ENCODE measurements at places on chromosomes 5 and 9.
A peak's percentile ranks its signal among the peaks of the same experiment; 100 is the strongest.

GRCh38 chr9:74147906-74148305, 349.2 kb upstream of the RORB start:
- no peak for DNase-seq

- no peak for DNase-seq
Measured at GRCh38 chr5:1517838-1518237, 5.9 kb downstream of the LPCAT1 start.

- DNase-seq: peak; percentile 67
Measured at GRCh38 chr5:172496671-172497371, 42.5 kb upstream of the SH3PXD2B start.

DNA sequence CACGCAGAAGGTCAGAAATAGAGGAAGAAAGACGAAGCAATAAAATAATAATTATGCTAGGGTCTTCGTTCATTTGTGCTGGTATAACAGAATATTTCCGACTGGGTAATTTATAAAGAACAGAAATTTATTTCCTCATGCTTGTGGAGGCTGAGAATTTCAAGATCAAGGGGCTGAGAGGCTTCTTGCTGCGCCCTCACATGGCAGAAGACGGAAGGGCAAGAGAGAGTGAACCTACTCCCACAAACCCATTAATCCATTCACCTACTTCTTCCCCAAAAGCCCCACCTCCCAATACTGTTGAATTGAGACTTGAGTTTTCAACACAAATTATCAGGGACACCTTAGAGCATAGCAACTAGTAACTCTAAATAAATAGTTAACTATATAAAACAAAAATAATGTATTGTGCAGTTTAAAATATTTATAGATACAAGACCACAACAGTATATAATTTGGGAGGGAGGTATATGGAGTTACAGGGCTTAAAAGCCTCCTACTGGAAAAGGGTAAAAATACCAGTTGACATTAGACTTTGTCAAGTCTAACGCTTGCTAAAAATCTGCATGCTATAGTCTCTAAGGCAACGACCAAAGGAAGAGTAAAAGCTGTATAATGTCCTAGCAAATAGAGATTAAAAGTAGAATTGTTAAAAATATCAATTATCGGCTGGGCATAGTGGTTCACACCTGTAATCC, 40.3 kb upstream of the NAA35 start:
- DNase-seq: peak; percentile 17

GRCh38 chr9:121500165-121500478, 478 bp upstream of the GGTA1 start:
- DNase-seq: no peak

- DNase-seq: no peak
Measured at GRCh38 chr5:177397875-177398390, 2.5 kb downstream of the PFN3 start.

DNA sequence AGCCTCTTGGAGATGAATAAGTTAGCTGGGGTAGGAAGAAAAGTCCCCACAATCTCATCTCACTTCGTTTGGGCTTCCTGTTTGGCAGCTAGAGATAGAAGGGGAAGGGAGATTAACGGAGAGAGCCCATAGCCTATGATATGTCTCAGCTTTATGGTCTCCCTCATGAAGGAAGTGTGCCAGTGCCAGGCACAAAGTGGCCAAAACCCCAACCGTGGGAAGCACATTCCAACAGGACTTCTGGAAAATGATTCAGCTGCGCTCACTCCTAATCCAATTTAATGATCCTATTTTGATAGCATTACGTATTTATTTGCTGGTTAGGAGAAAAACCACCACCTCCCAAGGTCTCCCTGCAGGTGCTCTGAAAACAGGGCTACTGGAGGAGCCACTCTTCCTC, 303.1 kb upstream of the CLINT1 start:
- no peak for DNase-seq

GRCh38 chr5:16485656-16486055, 20.1 kb upstream of the ZNF622 start:
- no peak for DNase-seq

DNA sequence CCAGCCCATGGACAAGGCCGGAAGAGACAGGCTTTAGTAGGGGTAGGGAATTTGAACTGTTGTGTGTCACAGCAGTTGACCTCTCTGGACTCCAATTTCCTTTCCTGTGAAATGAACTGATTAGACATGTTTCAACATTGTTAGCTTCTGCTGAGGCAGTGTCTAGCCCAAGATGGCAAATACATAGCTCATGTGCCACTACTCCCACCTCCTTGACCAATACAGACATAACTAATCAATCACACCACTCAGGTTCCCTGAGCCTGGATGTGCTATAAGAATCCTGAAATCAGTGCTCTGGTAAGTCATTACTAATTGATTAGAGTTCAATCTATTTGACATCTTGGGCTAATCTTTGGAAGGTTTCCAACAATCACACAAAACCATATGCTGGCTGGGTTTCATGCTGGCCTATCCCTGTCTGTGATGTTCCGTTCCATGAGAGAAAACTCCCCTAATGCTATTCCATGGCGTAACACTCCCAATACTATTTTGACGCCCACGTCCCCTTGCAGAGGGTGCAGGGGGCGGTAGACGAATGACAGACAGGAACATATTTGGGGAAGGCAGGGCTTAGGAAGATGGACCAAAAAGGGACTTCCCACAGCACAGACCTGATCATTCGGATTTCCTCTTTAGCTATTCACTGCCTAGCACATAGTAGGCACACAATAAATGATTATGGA, 95.2 kb downstream of the PDE6A start:
- no peak for DNase-seq

GRCh38 chr5:92544036-92544435, 1037.0 kb downstream of the NR2F1-AS1 start:
- no peak for DNase-seq

- DNase-seq: no peak
Measured at GRCh38 chr5:59500014-59500413, 393.5 kb downstream of the PDE4D start.

- no peak for DNase-seq
Measured at GRCh38 chr9:684941-685340, 156.6 kb upstream of the DMRT1 start.

- DNase-seq: peak; percentile 87
Measured at GRCh38 chr5:81506900-81507588, 113.1 kb upstream of the ACOT12 start.

- DNase-seq: no peak
Measured at GRCh38 chr5:14383923-14384322, 197.7 kb upstream of the OTULINL start.

GRCh38 chr9:89225587-89225986, 47.0 kb upstream of the SHC3 start:
- no peak for DNase-seq

GRCh38 chr9:88713010-88713409, 178.0 kb downstream of the NXNL2 start:
- no peak for DNase-seq

GRCh38 chr5:89850513-89850865, 559.1 kb downstream of the CETN3 start:
- no peak for DNase-seq

DNA sequence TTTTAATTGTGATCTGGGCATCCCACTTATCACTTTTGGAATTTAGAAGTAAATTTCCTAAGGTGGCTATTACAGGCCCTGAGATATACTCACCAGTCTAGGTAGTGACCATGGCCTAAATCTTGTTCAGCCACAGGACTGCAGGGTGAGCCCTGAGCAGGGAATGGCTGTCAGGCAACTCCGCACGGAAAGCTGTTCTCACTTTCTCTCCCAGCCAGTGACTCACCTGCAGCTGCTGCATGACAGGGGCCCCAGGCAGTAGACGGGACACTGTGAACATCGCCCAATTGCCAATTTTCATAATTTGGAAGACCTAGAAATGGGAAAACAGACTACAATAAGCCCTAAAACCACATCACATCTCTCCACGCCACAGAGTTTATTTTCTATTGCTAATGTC, 69.6 kb upstream of the TAF1L start:
- peak; percentile 47 for DNase-seq

DNA sequence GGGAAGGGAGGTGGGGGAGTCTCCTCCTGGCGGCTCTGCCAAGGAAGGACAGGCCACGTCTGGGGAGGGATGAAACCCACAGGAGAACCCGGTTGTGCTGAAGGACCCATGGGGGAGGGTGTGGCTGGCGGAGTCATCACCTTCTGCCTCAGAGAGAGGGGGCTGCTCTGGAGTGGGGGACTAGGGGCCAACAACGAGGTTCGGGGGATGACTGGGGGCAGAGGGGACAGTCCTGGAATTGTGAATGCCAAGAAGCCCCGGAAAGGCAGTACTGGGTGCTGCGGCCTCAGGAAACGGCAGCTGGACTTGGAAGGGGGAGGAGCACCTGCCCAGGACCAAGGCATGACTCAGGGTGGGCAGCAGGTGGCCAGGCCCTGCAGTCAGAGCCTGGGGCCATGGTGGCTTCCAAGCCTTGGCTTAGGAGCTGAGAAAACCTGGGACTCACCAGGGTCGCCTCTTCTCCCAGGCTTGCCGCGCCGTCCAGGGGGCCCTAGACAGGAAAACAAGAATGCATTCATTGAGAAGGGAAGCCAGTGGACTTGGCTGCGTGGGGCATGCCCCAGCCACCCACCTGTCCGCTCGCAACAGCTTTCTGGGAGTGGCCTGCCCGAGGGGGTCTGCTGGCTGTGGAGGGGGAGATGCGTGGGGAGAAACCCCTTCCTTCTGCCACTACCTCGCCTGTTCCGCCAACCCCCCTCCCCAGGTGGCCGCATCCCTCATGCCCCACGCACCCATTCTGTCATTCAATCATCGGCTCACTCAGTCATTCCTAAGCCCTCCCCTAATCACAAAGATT, 74.0 kb upstream of the PHYKPL start:
- DNase-seq: no peak

DNA sequence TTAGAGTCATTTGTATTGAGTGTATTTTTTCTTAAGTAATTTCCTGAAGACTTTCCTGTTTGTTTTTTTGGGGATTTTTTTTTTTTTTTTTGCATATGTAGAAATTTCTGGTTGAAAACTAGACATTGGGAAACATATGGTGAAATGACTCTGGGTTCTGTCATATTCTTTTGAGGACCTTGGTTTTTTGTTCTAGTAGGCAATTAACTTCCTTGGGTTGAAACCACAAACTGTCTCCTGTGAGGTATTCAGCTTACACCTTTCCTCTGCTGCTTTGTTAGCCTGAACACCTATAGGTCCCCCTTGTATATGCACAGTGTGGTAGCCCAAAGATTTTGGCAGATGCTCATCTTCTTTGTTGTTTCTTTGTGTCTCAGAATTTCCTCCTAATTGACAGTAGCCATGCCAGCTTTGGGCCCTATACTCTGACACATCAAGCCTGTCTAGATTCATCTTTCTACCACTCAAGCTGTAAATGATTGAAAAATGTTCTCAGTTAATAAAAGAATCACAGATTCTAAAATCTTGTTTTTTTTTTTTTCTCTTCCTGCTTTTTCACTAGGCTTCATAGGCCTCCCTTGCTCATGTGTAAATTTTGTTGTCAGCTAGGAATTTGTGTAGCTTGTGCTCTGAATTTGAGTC, 140.6 kb downstream of the COMMD10 start:
- DNase-seq: no peak

DNA sequence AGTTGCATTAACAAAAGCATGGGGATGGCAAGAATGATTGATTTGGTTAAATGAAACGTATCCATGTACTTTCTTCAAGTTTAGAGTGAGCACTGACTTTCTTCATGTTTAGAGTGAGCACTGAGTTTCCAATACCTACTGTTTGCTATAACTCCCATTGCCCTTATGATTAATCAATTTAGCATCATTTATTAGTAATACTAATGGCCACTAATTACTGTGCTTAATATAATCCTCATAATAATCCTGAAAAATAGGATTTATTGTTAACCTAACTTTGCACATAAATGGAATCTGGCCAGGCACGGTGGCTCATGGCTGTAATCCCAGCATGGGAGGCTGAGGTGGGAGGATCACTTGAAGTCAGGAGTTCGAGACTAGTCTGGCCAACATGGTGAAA, 22.1 kb upstream of the GPR21 start:
- DNase-seq: no peak

DNA sequence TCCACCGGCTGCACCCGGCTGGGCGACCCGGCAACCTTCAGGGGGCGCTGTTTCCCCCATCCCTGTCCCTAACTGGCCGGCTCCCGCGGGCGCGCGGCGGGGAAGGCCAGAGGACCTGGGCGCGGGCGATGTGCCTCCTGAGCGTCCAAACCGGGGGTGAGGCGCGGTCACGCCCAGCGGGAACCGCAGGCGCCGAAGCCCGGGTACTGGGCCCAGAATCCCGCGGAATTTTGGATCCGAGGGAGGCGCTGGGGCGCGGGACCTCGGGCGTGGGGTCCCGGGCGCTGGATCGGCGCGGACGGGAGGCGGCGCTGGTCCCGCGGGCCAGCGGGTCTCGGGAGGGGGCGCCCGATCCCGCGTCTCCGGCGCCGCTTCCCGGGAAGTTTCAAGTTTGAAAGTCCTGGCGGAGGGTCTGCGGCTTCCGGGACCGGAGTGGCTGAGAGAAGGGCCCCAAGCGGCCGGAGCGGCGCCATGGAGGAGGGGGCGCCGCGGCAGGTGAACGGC, at the start of gene PKN3:
TSS of gene PKN3 (plus strand) at position 59 of the 504 bp plus-strand sequence. CDS start at position 472, 413 bp downstream.
- peak; percentile 68 for DNase-seq

DNA sequence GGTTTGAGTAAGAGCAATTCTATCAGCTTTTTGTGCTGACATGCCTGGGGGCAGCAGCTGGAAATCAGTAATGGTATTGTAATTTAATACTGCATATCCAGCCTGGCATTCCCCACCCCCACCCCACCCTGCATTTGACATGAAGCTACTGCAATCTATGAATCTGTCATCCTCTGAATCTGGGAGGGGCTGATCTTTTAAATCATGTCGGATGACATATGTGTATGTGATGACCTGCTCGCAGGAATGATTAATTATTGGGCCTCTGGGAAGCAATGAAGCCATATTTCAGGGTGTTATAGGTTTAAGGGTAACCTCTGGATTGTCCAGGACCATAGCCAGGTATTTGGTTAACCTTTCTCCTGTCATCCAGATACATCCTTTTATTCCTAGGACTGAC, 64.6 kb upstream of the RASGRF2 start:
- DNase-seq: no peak

GRCh38 chr5:93240228-93240834, 340.7 kb downstream of the NR2F1-AS1 start:
- DNase-seq: no peak

GRCh38 chr5:1745796-1746370, 53.8 kb downstream of the MRPL36 start:
- DNase-seq: no peak

- DNase-seq: no peak
Measured at GRCh38 chr9:23677446-23677845, 148.6 kb downstream of the ELAVL2 start.

DNA sequence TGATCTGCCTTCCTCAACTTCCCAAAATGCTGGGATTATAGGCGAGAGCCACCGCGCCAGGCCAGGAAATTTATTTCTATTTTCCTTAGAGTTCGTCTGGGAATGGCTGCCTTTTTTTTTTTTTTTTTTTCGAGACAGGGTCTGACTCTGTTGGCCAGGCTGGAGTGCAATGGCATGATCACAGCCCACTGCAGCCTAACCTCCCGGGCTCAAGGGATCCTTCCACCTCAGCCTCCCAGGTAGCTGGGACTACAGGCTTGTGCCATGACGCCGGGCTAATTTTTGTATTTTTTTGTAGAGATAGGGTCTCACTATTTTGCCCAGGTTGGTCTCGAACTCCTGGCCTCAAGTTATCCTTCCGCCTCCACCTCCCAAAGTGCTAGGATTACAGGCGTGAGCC, 888 bp upstream of the LAMC3 start:
- no peak for DNase-seq

- DNase-seq: no peak
Measured at GRCh38 chr5:116788851-116789403, 214.3 kb upstream of the SEMA6A start.

Data from H4 (cell line).